ENCODE measurements at places on chromosomes 3 and 15. TPM values are rescaled to one million over a fixed set of nuclear protein-coding genes. Genes with fewer than 3 reads are reported as not detected.

The SEMA3G gene
- total RNA-seq, result 6.4 TPM

The TNFAIP8L3 gene
- total RNA-seq, result 62.5 TPM

The TP63 gene
- 0.11 TPM for total RNA-seq

The SCAANT1 gene
- total RNA-seq, result not detected

The TUSC7 gene
- not detected for total RNA-seq

The CCR9 gene
- not detected for total RNA-seq

The GREM1 gene
- total RNA-seq, result 0.07 TPM

Measured in pulmonary artery endothelial cell (primary cell).